ENCODE measurements at places on chromosomes 13 and 19. TPM values are rescaled to one million over a fixed set of nuclear protein-coding genes. Genes with fewer than 3 reads are reported as not detected.

The ADGRE3 gene
- total RNA-seq = not detected

DNA sequence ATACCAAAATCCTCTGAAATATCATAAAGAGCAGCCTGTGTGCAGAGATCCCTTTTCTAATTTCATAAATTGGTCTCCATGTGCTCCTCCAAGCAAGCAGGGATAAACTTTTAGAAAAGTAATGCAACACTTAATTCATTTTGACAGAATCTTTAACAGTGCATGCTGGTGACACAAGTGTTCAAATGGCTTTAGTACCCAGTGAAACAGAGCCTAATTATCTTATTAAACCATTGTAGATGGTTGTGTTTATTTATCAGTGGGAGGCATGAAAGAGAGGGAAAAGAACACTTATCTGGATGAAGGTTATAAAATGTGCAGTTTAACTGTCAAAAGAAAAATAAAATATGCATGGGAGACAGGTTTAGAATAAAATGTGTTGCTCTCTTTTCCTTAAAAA, 945.0 kb upstream of the PCDH20 start:
- DNase-seq = no peak

DNA sequence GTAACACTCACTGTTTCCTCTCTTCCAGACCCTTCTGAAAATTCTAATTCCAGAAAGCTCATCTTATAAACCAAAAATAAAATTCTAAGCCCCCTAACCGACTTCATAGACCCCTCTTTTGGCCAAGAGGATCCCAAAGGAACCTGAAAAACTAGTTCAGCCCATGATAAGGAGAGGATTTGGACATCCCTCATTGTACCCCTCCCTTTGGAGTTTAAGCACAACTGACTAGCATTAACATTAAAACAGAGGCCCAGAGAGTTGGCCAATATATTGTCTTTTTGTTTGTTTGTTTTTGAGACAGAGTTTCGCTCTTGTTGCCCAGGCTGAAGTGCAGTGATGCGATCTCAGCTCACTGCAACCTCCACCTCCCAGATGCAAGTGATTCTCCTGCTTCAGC, 34.2 kb upstream of the MUC16 start:
- DNase-seq = no peak

The CGB8 gene
- total RNA-seq = not detected

- DNase-seq = no peak
Observed at GRCh38 chr13:45143346-45143751, 23.0 kb downstream of the GTF2F2 start.

- DNase-seq = no peak
Observed at GRCh38 chr13:29849071-29849631, 1.3 kb downstream of the UBL3 start.

GRCh38 chr19:40279120-40279551, 6.0 kb downstream of the AKT2 start:
- no peak for DNase-seq

- DNase-seq = no peak
Observed at GRCh38 chr13:110265341-110265681, 41.6 kb downstream of the COL4A1 start.

The ONECUT3 gene
- not detected for total RNA-seq

Measured in vagina (tissue), 2 donors.